Activated CD4-positive, alpha-beta memory T cell treated with anti-CD3 and anti-CD28 coated beads, Interleukin-2, amount 10 ng/mL, durations not matched to agents 7 days and 5 days (primary cell): ENCODE measurements at places on chromosomes 2 and 18. TPM values are rescaled to one million over a fixed set of nuclear protein-coding genes. Genes with fewer than 3 reads are reported as not detected.

GRCh38 chr2:74419345-74419744 is 2.1 kb downstream of the C2orf81 start:
- no peak for DNase-seq
- H3K4me1 ChIP-seq = peaks cover 35% of the 10 kb centered on the region
- no peak overlapping the region for H3K4me3 ChIP-seq
- H3K27me3 ChIP-seq = peaks cover 14% of the 10 kb centered on the region
- H3K36me3 ChIP-seq = peaks cover 19% of the 10 kb centered on the region

DNA sequence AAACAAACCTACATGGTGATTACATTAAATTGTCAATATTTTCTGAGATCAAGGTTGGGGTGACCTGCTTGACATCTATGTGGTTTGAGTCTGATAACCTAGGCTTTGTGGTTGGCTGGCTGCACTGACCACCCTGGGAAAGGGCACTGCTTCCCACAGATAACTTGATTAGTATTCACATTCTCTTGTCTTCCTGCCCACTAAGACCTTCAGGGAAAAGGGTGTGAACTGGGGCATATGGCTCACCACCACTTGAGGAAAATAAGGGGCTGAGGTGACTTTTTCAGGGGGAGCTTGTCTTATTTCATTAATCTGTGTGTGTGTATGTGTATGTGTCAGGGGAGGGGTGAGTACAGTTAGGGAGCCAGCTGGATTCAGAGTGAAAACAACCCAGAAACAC is 1.5 kb downstream of the SMYD1 start:
- DNase-seq = no peak
- peaks cover 5% of the 10 kb centered on the region for H3K27me3 ChIP-seq
- no peaks in the 10 kb centered on the region for H3K4me1 ChIP-seq
- no peak overlapping the region for H3K27ac ChIP-seq
- no peaks in the 10 kb centered on the region for H3K36me3 ChIP-seq

- peaks cover 3% of the 10 kb centered on the region for H3K4me1 ChIP-seq
- H3K4me3 ChIP-seq = no peak overlapping the region
- no peaks in the 10 kb centered on the region for H3K27me3 ChIP-seq
- H3K27ac ChIP-seq = no peak overlapping the region
- H3K36me3 ChIP-seq = peaks cover 43% of the 10 kb centered on the region
- DNase-seq = no peak
Observed at GRCh38 chr2:181910028-181910831, 18.7 kb downstream of the ITPRID2 start.

DNA sequence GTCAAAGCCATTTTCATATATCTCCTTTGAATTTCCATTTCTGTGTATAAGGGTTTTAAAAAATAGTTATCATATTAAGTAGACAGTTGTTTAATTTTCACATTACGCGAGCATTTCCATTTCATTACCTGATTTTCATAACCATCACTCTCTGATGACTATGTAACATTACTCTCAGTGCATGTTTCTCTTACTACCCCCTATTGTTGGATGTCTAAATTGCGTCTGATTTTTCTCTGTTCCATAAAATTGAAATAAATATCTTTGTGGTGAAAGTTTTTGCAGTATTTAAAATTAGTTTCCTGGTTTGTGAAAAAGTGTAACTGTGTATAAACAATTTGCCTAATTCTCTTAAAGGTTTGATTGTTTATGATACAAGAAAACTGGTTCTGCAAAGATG is 123.8 kb downstream of the MYO1B start:
- no peaks in the 10 kb centered on the region for H3K36me3 ChIP-seq
- H3K4me3 ChIP-seq = no peak overlapping the region
- H3K4me1 ChIP-seq = no peaks in the 10 kb centered on the region
- peaks cover 4% of the 10 kb centered on the region for H3K27me3 ChIP-seq
- no peak for DNase-seq

- H3K4me1 ChIP-seq = peaks cover 13% of the 10 kb centered on the region
- H3K27ac ChIP-seq = no peak overlapping the region
- peaks cover 8% of the 10 kb centered on the region for H3K27me3 ChIP-seq
- no peak for DNase-seq
Observed at GRCh38 chr2:170339322-170339721, 161.4 kb downstream of the MYO3B start.

DNA sequence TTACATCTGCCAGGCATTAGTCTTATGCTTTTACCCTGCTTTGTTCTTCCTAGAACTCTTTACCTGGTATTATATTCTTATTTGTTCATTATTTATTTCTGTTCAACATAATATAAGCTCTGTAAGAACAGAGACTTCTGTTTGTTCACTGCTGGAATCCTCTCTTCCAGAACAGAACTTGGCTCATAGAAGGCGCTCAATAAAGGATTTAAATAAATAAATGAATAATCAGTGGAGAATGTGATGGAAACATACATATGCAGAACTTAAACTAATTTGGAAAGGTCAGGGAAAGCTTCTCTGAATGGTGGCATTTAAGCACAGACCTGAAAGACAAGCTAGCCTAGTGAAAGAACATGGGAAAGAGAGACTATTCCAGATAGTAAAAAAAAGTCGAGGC is 24.3 kb downstream of the NCKAP1 start:
- H3K36me3 ChIP-seq = no peaks in the 10 kb centered on the region
- DNase-seq = no peak
- no peak overlapping the region for H3K27ac ChIP-seq
- no peak overlapping the region for H3K4me3 ChIP-seq
- no peaks in the 10 kb centered on the region for H3K27me3 ChIP-seq

DNA sequence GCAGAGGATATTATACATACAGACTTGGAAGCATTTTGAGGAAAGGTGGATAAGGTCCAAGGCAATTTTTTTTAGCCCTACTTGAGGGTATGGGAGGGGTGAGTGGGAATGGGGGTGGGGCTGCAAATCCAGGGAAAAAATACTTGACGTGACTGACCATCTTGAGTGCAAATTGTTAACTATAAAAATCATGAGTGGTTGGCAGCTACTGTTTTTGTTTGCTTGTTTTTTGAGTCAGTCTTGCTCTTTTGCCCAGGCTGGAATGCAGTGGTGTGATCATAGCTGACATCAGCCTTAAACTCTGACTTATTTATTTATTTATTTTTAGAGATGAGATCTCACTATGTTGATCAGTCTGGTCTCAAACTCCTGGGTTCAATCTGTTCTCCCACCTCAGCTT is 458.8 kb downstream of the PIK3C3 start:
- H3K27ac ChIP-seq = no peak overlapping the region
- no peaks in the 10 kb centered on the region for H3K4me1 ChIP-seq
- no peaks in the 10 kb centered on the region for H3K27me3 ChIP-seq
- no peak overlapping the region for H3K4me3 ChIP-seq
- no peaks in the 10 kb centered on the region for H3K36me3 ChIP-seq

DNA sequence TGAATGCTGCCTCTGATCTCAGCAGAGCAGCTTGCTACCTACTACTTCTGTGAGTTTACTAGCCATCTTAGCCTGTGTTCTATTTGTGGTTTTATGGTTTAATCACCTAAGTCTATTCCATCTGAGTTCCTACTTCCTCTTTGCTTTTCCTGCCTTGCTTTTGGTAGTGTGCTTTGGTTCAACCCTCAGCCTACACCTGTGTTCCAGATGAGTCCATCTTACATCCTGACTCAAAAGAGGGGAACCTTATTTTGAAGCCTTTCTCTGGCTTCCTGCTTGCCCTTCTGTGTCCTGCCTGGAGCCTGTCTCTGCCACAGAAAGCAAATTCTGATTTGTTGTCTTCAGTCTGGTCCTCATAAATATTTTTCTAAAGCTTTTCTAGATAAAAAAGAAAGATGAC is 530.3 kb upstream of the MEX3C start:
- no peak overlapping the region for H3K4me3 ChIP-seq
- H3K27me3 ChIP-seq = no peaks in the 10 kb centered on the region
- no peaks in the 10 kb centered on the region for H3K36me3 ChIP-seq
- no peak overlapping the region for H3K27ac ChIP-seq
- no peaks in the 10 kb centered on the region for H3K4me1 ChIP-seq

DNA sequence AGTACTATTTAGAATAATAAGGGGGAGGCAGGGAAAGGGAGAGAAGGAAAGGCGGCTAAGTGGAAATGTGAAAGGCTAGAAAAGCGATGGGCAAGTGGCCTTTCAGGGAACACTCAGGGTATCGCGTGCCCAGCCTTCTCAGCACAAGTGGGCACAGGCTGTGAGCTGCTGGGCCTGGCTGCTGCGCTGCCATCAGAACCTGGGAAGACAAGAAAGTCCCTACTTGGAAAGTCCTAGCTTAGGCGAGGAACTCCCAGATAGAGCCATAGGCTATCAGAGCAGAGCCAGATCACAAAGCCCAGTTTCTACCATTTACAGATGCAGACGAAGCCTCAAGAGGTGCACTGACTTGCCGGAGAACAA is 9.8 kb upstream of the FZD7 start:
- H3K27me3 ChIP-seq = peaks cover 12% of the 10 kb centered on the region
- H3K4me3 ChIP-seq = no peak overlapping the region
- no peaks in the 10 kb centered on the region for H3K36me3 ChIP-seq
- H3K27ac ChIP-seq = no peak overlapping the region
- no peak for DNase-seq
- H3K4me1 ChIP-seq = no peaks in the 10 kb centered on the region

- H3K36me3 ChIP-seq = no peaks in the 10 kb centered on the region
- DNase-seq = no peak
- H3K4me3 ChIP-seq = no peak overlapping the region
Observed at GRCh38 chr2:44700824-44701223, 240.7 kb upstream of the SIX3 start.

DNA sequence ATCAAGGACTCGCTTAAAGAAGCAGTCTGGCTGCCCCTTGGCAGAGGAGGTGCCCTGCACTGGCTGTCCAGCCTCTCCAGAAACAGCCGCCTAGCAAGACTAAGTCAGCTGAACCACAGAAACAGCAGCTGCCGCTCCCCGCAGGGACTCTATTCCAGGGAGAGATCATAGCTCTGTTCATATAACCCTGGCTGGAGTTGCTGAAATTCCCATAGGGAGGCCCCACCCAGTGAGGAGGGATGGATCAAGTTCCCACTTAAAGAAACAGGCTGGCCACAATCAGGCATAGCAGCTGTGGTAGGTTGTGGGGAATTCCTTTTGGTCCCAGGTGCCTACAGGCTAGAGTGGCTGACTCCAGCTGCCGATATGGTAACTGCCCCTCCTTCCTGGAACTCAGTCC is 74.2 kb upstream of the MC4R start:
- no peak overlapping the region for H3K4me3 ChIP-seq
- no peaks in the 10 kb centered on the region for H3K27me3 ChIP-seq
- no peak overlapping the region for H3K27ac ChIP-seq
- H3K4me1 ChIP-seq = no peaks in the 10 kb centered on the region

GRCh38 chr2:195907474-195907873 is 161.2 kb downstream of the DNAH7 start:
- H3K27me3 ChIP-seq = peaks cover 4% of the 10 kb centered on the region
- H3K36me3 ChIP-seq = no peaks in the 10 kb centered on the region
- no peak overlapping the region for H3K4me3 ChIP-seq

DNA sequence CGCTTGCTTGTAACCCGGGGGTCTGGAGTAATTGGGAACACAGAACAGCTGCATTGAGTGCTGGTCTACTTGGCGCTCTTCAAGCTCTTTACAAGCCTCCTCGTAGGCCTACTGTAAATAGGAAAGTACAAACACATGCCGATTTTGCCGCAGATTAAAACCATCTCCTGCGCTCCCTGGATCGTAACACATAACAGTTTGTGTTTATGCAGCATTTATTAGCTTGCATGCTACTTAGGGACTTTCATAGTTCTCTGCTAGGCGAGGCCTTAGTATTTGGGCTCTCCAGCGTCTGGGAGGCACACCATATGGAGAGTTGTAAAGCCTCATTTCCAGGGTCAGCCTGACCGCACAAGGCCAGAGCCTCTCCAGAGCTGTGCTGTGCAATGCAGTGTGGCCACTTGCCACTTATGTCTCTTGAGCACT is 84.0 kb upstream of the HAAO start:
- no peak for DNase-seq
- H3K4me3 ChIP-seq = no peak overlapping the region
- no peaks in the 10 kb centered on the region for H3K36me3 ChIP-seq
- peaks cover 5% of the 10 kb centered on the region for H3K4me1 ChIP-seq
- H3K27me3 ChIP-seq = no peaks in the 10 kb centered on the region

GRCh38 chr2:237566401-237567235 is at the start of gene PRLH:
Gene PRLH, plus strand, starts transcription at chr2:237566574. Its CDS starts 0 bp downstream, at chr2:237566574.
- H3K36me3 ChIP-seq = no peaks in the 10 kb centered on the region
- H3K27me3 ChIP-seq = peaks cover 13% of the 10 kb centered on the region
- no peak within 1 kb of the TSS for H3K27ac ChIP-seq
- H3K4me3 ChIP-seq = no peak within 1 kb of the TSS
- no peaks in the 10 kb centered on the region for H3K4me1 ChIP-seq
- no peak for DNase-seq

DNA sequence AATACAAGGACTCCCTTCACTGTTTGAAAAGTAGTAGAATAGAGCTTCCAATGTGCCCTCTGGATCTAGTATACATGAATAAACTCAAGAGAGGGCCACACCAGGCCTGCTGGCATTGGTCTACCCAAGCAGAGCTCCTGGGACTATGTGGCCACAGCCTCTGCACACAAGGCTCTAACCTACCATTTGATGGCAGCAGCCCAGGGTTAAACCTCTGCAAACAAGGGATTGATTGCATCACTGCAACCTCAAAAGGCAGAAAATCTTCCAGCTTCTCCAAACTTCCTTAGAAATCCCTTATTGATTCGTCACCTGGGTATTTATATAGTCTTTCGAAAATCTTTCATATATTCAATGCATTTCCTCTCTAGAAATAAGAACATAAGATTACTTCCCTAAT is 147.6 kb upstream of the SETBP1 start:
- no peak overlapping the region for H3K4me3 ChIP-seq
- H3K4me1 ChIP-seq = no peaks in the 10 kb centered on the region
- no peak overlapping the region for H3K27ac ChIP-seq
- no peaks in the 10 kb centered on the region for H3K36me3 ChIP-seq

GRCh38 chr2:71001592-71001927 is 6.9 kb upstream of the TEX261 start:
- H3K27ac ChIP-seq = no peak overlapping the region
- DNase-seq = peak; percentile 11
- H3K4me3 ChIP-seq = no peak overlapping the region
- H3K27me3 ChIP-seq = no peaks in the 10 kb centered on the region
- H3K36me3 ChIP-seq = no peaks in the 10 kb centered on the region
- H3K4me1 ChIP-seq = peaks cover 31% of the 10 kb centered on the region

GRCh38 chr2:228731517-228731916 is 539.6 kb downstream of the PID1 start:
- no peaks in the 10 kb centered on the region for H3K36me3 ChIP-seq
- H3K4me3 ChIP-seq = no peak overlapping the region
- no peaks in the 10 kb centered on the region for H3K4me1 ChIP-seq

GRCh38 chr2:190119257-190119656 is 56.7 kb upstream of the MSTN start:
- no peaks in the 10 kb centered on the region for H3K4me1 ChIP-seq
- H3K36me3 ChIP-seq = no peaks in the 10 kb centered on the region
- DNase-seq = no peak

The MSGN1 gene
- total RNA-seq = not detected

The G6PC2 gene
- not detected for total RNA-seq

The LINC00305 gene
- total RNA-seq = not detected

The THSD7B gene
- not detected for total RNA-seq

The RGPD3 gene
- 0.05 TPM for total RNA-seq

The ACOXL gene
- total RNA-seq = 0.30 TPM

The CIDEA gene
- not detected for total RNA-seq

The CCDC68 gene
- total RNA-seq = 0.13 TPM

The CMPK2 gene
- 84.8 TPM for total RNA-seq

The ZSWIM2 gene
- total RNA-seq = not detected

The SS18 gene
- 54.1 TPM for total RNA-seq

The LRPPRC gene
- 62.0 TPM for total RNA-seq

The MAP3K19 gene
- not detected for total RNA-seq
